ENCODE measurements at places on chromosomes 7 and 10.
A peak's percentile ranks its signal among the peaks of the same experiment; 100 is the strongest.

DNA sequence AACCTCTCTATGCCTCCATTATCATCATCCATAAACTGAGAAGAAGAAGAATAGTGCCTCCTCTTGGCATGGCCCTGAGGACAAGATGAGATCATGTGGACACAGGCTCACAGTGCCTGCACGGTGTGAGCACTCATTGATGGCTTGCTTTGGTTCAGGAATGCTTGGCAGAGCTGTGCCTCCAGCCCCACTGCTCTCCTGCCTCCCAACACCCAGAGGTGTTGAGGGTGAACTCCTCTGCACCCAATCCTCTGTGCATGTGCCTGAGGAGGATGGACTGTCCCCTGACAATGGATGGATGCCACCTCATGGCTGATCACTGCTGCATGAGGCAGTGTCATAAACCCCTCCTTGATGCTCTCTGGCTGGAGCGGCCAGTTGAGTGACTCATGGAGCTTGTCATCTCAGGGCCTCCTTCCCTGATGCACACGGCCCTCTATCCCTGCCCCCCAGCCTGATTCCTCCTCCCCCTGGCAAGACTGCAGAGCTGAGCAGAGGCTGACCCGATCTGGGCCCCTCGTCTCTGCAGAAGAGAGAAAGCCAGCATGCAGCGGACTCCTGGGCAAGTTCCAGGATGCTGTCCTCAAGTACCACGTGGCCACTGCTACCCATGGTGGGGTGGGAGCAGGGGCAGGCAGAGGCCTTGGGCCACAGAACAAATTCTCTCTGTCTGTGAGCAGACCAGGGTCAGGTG is 136.3 kb downstream of the KCNMA1 start:
- DNase-seq: no peak

DNA sequence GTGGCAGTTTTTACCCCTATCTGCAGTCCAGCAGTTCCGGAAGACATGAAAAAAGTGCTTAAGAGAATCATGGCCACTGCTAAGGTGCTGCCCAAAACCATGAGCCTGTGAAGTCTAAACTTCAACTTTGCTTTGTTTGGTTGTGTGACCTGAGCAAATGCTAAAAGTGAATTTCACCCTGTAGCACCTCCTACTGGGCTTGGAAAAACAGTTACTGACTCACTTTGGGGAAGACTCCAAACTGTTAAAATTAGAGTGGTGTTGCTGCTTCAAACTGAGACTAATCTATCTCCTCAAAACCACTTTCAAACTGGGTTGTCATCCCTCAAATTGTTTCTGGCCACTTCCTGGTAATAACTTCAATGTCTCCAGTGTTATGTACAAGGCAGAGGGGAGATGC is 21.3 kb downstream of the MKX start:
- DNase-seq: no peak

- no peak for DNase-seq
Observed at GRCh38 chr7:68258609-68259008, 1262.0 kb downstream of the TYW1 start.

GRCh38 chr7:117010375-117011133 is 57.3 kb downstream of the ST7 start:
- peak; percentile 27 for DNase-seq
